Fibroblast of skin of back (primary cell): ENCODE measurements at places on chromosomes 11 and 22.
A peak's percentile ranks its signal among the peaks of the same experiment; 100 is the strongest.

DNA sequence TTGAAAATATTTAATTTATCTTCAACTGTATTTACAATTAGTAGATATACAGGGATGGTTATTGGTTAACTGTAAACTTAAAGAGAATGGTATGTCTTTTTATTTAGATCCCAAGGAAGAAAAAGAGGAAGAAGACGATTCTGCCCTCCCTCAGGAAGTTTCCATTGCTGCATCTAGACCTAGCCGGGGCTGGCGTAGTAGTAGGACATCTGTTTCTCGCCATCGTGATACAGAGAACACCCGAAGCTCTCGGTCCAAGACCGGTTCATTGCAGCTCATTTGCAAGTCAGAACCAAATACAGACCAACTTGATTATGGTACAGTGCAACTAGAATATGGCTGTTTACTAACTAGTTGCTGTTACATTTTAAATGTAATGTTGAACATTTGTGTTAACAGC lies 12.7 kb upstream of the CNTF start:
- no peak for DNase-seq

DNA sequence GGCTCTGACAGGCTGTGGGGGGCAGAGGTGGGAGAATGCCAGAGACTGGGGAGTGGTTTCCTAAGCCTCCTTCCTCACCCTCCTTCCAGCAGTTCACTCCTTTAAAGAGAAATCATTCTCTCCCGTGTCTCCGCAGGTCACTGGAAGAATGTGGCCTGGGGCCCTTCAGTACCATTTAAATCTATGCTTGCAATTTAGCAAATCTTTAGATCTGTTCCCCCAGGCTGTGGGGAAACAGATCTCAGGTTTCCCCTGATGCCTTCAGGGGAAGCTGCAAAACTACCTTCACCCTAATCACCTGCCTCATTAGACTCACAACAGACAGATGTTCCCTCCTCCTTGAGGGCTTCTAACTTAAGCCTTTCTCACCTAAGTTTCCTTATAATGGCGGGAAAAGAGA lies 55.3 kb downstream of the KIRREL3 start:
- no peak for DNase-seq

GRCh38 chr11:72069787-72070251 lies 10.5 kb downstream of the NUMA1 start:
- DNase-seq, result peak; percentile 80

DNA sequence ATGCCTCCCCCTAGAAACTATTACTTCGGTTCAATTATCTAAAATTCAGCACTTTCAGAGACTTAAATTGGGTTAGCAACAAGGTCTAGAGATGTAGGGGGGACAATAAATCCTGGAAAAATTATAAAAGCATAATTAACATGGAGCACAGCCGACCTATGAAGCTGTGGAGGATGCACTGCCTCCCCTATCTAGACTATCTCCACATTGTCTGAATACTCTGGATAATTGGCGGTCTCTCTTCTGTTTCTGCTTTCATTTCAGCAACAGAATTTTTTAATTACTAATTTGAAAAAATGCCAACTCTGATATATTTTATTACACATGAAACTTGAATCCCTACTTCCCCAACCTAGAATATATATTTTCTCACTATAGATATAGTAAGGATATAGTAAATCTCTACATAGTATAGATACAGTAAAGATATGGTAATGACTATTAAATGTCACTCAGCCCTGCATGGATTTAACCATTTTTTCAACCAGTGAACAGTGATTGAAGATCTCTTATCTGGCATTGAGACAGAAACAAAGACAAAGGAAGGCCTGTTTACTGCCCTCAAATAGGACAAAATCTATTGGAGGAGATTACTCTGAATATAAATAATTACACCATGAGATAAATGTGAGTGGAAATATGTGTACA lies 157.6 kb downstream of the BLID start:
- DNase-seq, result no peak

DNA sequence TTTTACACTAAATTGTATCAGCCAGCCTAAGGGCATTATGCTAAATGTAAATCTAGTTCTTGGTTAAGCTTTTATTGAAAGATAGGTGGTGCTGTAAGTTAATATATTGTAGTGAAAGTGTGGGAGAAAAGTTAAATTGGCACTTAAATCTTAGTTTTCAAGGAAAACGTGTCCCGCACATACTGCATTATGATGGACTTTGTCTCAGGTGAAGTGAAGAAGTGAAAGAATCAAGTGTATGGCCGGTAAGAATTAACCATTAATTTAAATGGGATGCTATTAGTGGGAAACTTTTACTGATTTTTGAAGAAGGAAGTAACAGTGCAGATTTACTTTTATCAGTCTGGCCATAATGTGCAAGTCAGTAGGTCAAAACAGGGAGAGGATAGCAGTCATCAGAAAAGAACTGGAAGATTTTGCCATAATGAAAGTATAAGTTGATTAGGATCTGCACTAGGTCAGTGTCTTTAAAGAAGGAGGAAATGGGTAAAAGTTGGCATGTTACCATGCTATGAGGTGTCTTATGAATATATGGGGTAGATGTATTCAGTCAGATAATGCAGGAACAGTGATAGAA lies 81.6 kb downstream of the PDHX start:
- peak; percentile 38 for DNase-seq

- peak; percentile 7 for DNase-seq
Measured at GRCh38 chr11:96827164-96827563, 437.4 kb downstream of the JRKL start.

GRCh38 chr11:45546366-45546765 lies 119.1 kb downstream of the CHST1 start:
- no peak for DNase-seq

- DNase-seq, result no peak
Measured at GRCh38 chr11:6263662-6264061, 4.0 kb downstream of the CCKBR start.

DNA sequence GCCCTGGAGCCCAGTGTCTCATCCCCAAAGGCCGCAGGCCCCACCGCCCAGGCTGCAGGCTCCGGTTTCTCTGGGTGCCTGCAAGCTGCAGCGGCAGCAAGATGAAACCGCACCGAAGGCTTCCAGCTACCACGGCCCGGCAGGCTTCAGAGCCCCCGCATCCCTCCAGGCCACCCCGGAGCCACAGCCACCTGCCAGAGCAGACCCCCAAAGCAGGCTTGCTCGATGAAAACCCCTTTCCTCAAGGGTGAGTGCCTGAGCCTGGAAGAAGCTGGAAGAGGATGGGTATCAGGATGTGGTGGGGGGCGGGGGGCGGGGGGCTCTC lies 24.5 kb upstream of the GNB1L start:
- no peak for DNase-seq

GRCh38 chr11:106723071-106723470 lies 295.2 kb downstream of the GUCY1A2 start:
- no peak for DNase-seq

GRCh38 chr22:45881524-45881875 lies 95.5 kb downstream of the WNT7B start:
- DNase-seq, result no peak

- DNase-seq, result peak; percentile 88
Measured at GRCh38 chr22:31583861-31584485, 78.0 kb downstream of the PISD start.

DNA sequence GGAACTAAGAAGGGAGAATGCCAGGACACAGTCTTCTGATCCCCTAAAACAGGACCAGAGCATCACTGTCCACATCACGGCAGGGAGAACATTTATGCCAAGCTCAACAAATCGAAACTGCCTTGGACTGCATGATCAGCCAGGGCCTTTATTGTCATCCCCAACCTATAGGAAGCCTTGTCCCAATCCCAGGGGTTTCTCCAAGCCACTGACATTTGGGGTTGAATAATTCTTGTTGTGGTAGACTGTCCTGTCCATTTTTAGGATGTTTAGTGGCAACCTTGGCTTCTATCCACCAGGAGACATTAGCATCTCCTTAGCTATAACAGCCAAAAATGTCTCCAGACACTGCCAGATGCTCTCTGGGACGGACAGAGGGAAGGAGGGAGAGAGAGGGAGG lies 37.1 kb downstream of the RPL27A start:
- no peak for DNase-seq

GRCh38 chr11:17697175-17697949 lies 22.0 kb upstream of the MYOD1 start:
- DNase-seq, result no peak

DNA sequence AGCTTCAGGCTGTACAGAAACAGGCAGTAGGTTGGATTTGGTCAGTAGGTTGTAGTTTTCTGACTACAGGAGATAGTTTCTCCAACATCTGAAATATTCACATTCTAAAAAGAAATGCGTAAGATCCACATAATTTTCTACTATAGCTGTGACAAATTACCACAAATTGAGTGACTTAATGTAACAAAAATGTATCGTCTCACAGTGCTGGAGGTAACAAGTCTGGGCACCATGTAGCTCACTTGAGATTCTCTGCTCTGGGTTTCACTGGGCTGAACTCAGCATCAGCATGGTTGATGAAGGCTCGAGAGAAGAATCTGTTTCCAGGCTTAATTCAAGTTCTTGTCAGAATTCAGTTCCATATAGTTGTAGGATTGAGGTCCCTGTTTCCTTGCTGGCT lies 350.9 kb upstream of the CCDC179 start:
- peak; percentile 68 for DNase-seq

GRCh38 chr11:106087815-106088435 lies 10.5 kb downstream of the AASDHPPT start:
- peak; percentile 53 for DNase-seq

DNA sequence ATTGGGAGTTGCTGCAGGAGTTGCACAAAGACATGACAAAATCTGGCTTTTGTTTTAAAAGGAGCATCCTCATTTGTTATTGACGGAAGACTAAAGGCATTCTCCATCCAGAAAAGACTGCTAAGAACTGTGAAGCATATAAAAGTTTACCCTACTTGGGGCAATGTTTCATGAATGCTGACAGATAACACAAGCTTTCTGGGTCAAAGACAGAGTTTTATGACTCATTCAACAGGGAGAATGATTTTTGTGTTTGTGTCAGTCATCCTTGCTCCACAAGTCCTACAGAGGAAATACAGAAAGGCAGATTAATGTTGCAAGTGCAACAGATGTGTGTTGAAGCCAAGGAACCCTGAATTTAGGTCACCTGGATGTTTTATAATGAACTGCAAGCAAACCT lies 2.5 kb downstream of the GLYATL1 start:
- no peak for DNase-seq

DNA sequence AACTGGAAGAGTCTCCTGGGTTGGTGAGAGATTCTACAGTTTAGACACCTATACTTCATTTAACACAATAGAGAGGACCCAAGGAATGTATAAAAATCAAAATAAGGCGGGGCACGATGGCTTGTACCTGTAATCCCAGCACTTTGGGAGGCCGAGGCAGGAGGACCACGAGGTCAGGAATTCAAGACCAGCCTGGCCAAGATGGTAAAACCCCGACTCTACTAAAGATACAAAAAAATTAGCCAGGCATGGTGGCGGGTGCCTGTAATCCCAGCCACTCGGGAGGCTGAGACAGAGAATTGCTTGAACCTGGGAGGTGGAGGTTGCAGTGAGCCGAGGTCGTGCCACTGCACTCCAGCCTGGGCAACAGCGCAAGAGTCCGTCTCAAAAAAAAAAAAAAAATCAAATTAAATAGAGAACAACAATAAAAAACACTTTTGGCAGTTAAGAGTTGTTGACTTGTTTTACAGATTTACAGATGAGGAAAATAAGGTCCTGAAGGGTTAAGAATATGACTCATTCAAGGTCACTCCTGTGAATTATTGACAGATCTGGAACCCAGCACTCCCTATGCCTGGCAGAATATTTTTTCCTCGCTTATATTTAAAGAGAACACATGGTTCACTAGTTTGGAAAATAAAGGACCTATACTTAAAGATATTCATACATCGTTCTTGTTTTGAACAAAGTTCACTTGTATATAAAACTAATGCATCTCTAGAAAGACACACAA lies 5.2 kb downstream of the LGR4 start:
- no peak for DNase-seq

GRCh38 chr11:34916843-34917770 lies 689 bp downstream of the PDHX start:
- peak; percentile 16 for DNase-seq

DNA sequence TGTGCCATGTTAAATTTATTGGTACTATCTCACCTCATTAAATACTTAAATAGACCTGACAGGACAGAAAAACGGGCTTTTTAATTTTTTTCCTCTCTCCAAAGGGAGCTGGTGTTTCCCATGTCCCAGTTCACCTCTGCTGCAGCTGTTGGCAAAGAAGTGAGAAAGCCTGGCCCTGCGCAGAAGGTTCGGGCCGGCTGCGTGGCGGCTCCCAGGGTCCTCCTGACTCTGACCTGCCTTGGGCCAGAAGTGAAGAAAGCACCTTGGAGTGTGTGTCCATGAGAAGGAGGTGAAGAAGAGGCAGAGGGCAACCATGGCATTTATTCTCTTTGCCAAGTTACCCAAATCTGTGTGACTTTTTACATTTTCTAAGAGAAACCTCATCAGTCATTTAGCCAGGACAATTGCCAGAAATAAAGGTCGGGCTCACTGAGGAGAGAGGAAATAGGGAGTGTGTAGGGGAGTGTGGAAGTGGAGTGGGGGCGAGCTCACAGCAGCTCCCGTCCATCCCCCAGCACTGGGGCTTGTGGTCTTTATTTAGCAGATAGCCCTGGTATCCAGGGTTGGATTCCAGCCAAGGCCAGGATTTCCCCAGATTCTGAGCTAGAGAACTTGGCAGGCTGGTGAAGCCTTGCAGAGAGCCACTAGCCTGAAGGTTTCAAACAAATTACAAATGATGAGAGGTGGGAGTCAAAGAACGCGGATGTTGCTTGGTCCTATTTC lies 102.4 kb upstream of the CADM1 start:
- DNase-seq, result peak; percentile 61

DNA sequence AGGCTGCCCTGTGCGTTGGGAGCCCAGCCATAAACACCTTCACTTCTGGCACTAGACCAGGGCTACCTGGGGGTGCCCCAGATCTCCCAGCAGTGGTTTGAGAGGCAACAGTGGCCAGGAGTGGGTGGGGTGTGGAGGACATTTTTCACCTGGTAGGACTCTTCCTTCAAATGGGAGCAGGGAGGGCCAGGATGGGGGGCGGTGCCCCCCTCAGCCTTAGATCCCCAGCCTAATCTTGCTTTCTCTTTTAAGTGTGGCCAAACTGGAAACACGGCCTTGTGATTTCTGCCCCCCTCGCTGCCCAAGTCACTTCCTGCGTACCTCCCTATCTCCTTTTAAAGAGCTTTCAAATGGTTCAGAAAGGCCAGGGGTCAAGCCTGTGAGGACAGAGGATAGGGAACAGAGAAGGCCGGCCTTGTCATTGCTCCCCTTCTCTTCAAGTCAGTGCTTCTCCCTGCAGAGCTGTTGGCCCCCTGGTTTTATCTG lies 800 bp downstream of the KCNJ5 start:
- DNase-seq, result no peak

- DNase-seq, result no peak
Measured at GRCh38 chr11:100689141-100689540, 2.1 kb downstream of the ARHGAP42 start.

GRCh38 chr11:57700425-57700824 lies 11.6 kb downstream of the MED19 start:
- DNase-seq, result no peak

- no peak for DNase-seq
Measured at GRCh38 chr11:71406681-71407080, 41.5 kb downstream of the DHCR7 start.

- no peak for DNase-seq
Measured at GRCh38 chr22:30054067-30054763, 26.0 kb upstream of the HORMAD2 start.
